ENCODE measurements at places on chromosomes 5 and 9. TPM values are rescaled to one million over a fixed set of nuclear protein-coding genes. Genes with fewer than 3 reads are reported as not detected.
A peak's percentile ranks its signal among the peaks of the same experiment; 100 is the strongest.

DNA sequence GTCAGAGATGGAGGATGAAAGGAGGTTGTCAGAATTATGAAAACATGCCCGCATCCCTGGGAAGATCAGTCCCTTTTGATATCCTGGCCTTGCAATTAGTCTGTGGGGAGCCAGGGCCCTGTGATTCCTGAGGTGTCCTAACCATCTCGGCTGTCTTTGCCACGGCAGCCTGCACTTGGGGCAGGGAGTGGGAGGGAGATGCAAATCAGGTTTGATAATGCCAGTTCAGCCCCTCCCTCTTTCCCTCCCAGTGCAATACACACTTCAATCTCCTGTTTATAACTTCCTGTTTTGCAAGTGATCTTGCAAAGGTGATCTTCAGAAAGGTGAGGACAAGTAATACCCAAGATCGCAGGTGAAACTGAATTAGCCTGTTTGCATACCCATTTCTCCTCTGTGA lies 114.0 kb upstream of the ALDH1B1 start:
- no peak for DNase-seq

DNA sequence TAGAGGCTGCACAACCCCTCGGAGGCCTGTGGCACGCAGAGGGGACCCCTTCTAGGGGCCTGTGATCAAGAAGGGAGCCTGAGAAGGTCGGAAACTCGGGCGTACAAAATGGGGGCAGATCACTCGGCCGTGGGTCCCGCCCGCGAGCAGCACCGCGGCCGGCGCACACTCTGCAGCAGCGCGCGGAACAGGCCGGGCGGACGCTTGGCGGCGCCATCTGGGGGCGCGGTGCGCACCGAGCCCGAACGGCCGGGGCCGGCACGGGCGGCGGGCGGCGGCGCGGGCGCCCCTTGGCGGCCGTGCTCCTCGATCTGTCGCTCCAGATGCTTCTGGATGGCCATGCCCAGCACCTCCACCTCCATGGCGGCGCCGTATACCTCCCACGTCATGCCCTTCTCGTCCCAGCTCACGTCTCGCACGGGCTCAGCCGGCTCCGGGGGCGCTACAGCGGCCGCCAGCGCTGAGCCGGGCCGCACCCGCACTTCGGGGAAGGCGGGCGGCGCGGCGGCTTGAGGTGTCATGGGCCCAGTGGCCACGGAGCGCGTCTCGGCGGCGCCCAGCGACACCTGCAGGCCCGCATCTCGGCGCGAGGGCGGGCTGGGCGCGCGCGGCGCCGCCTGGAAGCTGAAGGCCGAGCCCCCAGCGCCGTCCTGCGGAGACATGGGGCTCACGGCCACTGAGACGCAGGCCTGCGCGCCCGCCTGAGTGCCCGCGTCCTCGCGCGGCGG lies 13.1 kb downstream of the GPRIN1 start:
- no peak for DNase-seq

DNA sequence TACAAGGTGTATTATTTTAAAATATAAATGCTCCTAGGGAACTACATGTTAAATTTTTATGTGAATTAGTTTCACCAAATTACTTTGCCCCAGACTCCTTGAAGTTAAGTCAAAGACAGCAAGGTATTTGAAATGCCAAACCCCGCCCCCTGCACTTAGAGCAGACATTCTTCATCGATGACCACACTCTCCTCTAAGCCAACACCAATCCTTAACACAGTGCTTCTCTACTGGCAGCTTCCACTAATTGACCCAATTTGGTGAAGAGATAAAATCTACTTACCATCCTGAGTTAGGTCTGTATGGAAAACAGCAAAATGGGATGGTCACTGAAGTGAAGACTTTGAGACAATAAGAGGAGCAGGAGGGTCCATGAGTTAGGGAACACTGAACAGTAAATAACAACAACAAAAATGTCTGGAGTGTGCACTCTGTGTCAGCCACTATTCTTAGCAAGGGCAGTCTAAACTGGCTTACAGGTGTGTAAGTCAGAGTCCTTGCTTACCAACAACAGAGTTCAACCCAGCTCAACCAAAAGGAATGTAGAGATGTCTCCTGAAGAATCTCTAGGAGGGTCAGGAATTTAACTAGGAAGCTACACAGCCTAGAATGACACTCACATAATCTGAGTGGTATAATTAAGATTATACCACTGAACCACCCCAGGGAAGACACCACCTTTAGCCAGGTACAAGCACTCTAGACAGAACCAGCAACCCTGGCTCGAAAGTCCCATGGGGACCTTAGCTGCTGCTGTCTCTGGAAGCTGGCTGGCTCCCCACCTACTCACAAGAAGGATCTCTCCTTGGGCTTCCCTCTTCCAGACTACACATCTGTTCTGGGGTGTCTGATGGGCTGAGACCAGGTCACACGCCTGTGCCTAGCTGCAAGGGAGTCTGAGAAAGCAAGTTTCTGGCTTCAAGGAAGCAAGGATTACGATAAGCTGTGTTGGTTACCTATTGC lies 8.8 kb upstream of the UBE2QL1 start:
- no peak for DNase-seq

- DNase-seq = no peak
These were observed 14.4 kb upstream of the ZFR start for GRCh38 chr5:32458880-32459495.

GRCh38 chr9:83433846-83434245 lies 104.4 kb downstream of the FRMD3 start:
- DNase-seq = no peak

- no peak for DNase-seq
These were observed 38.0 kb upstream of the OSMR start for GRCh38 chr5:38807570-38808483.

DNA sequence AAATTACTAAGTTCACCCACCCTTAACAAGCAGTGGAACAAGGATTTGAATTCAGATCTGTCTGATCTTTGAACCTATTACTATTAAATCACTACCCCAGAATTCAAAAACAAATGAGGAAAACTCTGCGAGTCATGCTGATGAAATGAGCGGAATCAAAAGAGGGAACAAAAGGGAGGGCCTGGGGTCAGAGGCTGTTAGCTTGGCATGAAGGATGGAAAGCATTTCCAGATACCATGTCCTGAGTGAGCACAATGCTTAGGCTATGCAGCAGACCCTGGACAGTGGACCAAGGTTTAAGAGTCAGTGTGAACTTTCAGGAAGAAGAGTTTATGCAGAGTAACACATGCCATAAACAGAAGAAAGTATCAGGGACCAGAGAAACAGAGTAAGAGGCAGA lies 30.5 kb downstream of the GRIA1 start:
- DNase-seq = no peak

- no peak for DNase-seq
These were observed 6.1 kb downstream of the S100Z start for GRCh38 chr5:76855961-76856360.

- no peak for DNase-seq
These were observed 1068.6 kb downstream of the TAF11L14 start for GRCh38 chr5:18702821-18703220.

DNA sequence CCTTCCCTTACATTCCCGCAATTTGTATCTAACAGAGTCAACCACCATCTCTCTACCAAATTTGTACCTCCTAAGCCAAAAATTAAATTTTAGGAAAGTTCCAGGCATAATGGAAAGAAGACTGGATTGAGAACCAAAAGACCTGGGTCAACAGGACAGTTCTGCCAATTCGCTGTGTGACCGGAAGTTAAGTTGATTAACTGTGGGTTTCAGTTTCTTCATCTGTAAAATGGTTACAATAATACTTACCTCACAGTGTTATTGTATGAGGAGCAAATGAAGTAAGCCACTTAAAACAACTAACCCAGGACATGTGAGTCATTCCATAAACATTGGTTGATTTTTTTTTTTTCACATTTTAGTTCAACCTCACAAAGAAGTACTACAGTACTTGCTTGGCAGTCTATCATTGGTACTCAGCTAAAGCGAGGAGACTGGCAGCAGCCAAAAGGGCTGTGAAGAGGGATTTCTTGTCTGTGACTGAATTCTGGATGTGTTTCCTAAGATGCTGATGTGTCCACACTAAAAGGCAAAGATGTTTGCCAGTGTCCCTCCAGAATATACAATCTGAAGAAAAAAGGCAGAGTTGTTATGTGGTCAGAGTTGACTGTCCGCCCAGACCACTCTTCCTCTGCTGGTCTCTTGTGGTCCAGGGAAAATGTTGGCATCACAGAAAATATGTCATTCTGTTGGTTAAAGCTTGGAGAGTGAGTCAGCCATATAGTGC lies 198.6 kb downstream of the TLE1 start:
- no peak for DNase-seq

GRCh38 chr9:2645569-2645968 lies 24.0 kb downstream of the VLDLR start:
- DNase-seq = no peak

DNA sequence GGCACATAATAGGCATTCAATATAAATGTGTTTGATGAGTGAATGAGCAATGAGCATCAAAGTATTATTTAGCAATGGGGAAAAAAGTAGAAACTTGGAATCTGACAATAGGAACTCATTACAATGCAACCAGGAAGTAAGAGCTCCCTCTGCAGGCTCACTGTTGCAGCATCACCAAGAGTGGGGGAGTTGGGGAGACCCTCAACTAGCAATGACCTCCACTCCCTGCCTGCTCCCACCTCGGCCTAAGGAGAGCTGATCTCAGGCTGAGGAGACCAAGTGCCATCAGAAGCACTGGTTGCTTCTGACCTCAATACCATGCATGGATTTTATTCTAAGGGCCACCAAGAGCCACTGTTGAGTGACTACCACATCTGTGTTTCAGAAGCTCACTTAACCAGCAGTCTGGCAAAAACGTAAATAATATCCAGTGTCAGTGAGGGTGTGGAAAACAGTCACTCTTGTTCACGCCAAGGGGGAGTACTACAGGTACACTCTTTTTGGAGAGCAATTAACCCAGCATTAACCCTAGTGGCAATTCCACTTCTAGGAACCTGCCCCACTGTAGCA lies 8.0 kb downstream of the VDAC1 start:
- DNase-seq = no peak

DNA sequence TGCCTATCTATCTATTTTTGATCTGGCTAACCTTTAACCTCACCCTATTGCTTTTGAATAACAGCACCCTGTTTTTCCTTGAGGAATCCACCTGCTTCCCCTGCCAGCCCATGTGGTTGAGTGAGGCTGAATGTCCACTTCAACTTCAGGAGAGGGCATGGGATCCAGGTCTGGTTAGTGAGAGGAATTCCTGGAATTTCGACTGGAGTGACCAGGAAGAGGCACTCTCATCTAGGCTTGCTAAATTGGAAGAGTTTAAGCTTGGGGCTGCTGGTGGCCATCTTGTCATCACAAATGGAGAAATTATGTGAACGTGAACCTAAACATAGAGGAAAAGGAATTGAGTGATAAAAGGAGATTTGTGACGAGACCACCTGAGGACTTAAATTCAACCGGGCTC lies 322.1 kb downstream of the OSTF1 start:
- no peak for DNase-seq

- DNase-seq = no peak
These were observed 1046.2 kb downstream of the CDH12 start for GRCh38 chr5:21806943-21807342.

- no peak for DNase-seq
These were observed 24.3 kb downstream of the KCNV2 start for GRCh38 chr9:2741441-2742158.

- no peak for DNase-seq
These were observed 79.2 kb downstream of the OTULIN start for GRCh38 chr5:14743601-14744295.

- peak; percentile 89 for DNase-seq
These were observed 171.7 kb downstream of the TTC39B start for GRCh38 chr9:15135164-15135792.

GRCh38 chr5:8864053-8864452 lies 681.8 kb downstream of the SEMA5A start:
- no peak for DNase-seq

- DNase-seq = no peak
These were observed 1104.8 kb upstream of the C9orf72 start for GRCh38 chr9:28678097-28678496.

- DNase-seq = no peak
These were observed 168.4 kb upstream of the FSTL4 start for GRCh38 chr5:133780619-133781280.

GRCh38 chr5:157900644-157901043 lies 41.7 kb upstream of the CLINT1 start:
- DNase-seq = no peak

DNA sequence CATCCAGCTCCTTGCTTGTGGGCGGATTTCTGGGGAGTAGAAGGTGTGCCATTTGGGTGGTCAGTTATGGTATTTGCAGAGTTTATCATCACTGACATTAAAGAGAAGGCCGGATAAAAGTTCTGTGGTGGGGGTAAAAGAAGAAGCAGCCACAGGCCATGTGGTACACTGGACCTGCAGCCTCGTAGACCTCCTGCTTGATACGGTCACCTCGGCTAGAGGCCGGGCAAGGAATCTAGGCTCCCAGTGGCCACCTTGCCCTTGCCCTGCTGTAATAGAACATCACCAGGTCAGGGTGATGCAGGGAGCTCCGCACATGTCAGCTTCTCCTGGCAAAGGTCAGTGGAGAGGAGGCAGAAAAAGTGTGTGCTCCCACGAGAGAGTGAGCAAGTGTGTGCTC lies 376.1 kb upstream of the IRX4 start:
- DNase-seq = no peak

DNA sequence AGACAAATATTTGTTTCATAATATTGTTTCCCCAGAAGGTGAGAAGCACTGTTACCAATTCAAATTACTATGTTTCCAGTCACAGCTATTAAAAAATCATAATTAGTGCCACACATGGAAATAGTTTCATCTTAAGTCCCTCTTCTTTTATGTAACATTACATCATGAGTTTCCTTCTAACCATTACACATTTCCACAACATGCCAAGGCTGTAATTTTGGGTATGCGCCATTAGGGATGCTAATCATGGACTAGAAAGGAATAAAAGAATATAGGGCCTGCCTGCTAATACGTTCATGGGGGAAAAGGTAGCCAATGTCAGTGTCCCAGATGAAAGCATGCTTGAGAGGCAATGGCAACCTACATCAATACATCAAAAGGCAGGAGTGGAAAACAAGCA lies 142.5 kb upstream of the LPAR1 start:
- DNase-seq = no peak

- peak; percentile 47 for DNase-seq
These were observed 36.8 kb upstream of the RNF38 start for GRCh38 chr9:36436909-36437308.

GRCh38 chr9:95981761-95982390 lies 106.4 kb downstream of the ERCC6L2 start:
- DNase-seq = no peak

- peak; percentile 90 for DNase-seq
These were observed at the start of gene OLFM1 for GRCh38 chr9:135087489-135087792. Gene OLFM1 (plus strand): TSS chr9:135087668. CDS start chr9:135087990, 322 bp downstream.

- DNase-seq = no peak
These were observed 61.8 kb upstream of the PTPRD start for GRCh38 chr9:10674586-10674985.

- DNase-seq = no peak
These were observed 140.4 kb upstream of the FST start for GRCh38 chr5:53339962-53340540.

SLC45A2 gene
- 0.17 TPM for total RNA-seq

ANKRD18A gene
- total RNA-seq = 1.6 TPM

DBH gene
- total RNA-seq = not detected

CBY3 gene
- total RNA-seq = not detected

PCDHGA5 gene
- total RNA-seq = 0.24 TPM

PCDHA1 gene
- 0.03 TPM for total RNA-seq

CDH6 gene
- total RNA-seq = 0.58 TPM

PCDHGB6 gene
- total RNA-seq = not detected

FOXD4L5 gene
- total RNA-seq = not detected

All from G401 (cell line).